Activated naive CD8-positive, alpha-beta T cell treated with anti-CD3 and anti-CD28 coated beads, Interleukin-2, amount 50 U/mL, for 16 hours (primary cell): ENCODE measurements at places on chromosomes 5 and 9.

DNA sequence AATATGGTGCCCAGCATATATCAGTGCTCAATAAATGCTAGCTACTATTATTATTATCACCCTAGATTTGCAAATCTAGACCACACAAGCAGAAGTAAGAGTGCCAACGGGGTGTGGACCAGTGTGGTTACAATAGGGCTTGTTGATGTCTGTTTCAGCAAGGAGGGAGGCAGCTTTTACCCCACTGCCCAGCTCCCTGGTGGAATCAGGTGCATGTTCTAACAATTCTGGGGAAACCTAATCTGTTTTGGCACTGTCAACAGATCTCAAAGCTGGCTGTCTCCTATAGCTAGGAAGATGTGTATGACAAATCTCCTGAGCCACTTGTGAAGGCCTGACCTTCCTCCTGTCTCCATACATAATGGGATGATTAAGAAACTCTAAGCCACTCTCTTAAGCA, 5.7 kb downstream of the TGFBI start:
- DNase-seq, result no peak

- no peak for DNase-seq
Observed at GRCh38 chr9:34986540-34987047, 3.0 kb upstream of the DNAJB5 start.

DNA sequence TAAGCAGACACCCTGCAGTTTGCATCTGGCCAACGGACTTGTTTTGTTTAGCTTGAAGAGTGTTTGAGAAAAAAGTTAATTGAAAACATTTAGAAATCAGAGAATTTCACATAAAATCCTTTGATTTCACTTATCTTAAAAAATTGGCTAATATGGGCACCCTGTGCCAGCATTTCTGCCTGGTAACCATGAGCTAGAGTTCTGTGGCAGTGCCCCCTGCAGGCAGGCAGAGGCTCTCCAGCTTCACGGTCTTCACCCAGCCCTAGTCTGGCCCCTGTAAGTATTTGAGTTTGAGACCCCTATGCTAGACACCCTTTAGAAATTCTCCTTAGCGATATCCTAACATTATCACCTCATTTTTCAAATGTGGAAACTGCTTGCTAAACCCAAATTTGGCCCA, 18.8 kb upstream of the FANCC start:
- DNase-seq, result no peak

GRCh38 chr5:169563369-169563768, 20.2 kb upstream of the SPDL1 start:
- DNase-seq, result no peak

DNA sequence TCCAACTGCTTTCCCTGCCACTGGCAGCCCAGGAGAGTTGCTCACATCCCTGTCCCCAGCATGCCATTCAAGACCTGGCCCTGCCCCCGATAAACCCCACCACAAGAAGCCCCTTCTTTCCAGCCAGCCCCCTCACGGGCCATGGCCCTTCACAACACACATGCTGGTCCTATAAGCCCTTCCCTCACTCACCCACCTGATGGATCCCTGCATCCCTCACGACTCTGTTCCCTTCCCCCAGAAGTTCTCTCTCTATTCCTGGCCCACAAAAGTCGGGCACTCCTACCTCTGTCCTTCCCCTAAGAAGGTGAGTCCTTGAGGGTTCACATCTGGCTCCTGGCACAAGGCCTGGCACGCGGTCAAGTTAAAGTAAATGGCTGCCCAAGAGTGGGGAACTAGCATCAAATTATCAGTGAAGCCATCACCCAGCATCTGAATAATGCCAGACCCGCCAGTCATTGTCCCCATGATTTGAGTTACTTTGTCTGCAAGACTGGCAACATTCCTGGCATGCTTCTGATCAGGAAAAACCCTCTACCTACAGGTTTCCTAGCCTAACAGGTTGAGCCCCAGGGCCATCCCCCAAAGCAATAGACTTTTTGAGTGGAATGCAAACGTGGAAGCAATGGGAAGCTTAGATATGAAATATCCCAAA, 65.9 kb downstream of the CRB2 start:
- no peak for DNase-seq

DNA sequence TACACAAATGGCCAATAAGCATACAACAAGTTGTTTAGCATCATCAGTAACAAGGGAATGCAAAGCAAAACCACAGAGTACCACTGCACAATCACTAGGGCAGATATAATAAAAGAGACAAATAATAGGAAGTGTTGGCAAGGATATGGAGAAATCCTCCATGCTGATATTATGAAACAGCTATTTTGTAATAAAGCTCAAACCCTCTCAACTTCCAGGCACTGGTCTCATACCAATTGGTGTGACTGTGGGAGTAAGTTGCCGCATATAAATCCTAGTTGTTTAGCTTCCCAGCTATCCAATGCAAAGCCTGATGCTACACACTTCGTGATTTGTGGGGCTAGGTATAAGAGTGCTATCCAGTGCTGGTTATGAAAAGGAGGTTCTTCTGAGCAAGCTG, 88.6 kb downstream of the SMIM23 start:
- DNase-seq, result no peak

DNA sequence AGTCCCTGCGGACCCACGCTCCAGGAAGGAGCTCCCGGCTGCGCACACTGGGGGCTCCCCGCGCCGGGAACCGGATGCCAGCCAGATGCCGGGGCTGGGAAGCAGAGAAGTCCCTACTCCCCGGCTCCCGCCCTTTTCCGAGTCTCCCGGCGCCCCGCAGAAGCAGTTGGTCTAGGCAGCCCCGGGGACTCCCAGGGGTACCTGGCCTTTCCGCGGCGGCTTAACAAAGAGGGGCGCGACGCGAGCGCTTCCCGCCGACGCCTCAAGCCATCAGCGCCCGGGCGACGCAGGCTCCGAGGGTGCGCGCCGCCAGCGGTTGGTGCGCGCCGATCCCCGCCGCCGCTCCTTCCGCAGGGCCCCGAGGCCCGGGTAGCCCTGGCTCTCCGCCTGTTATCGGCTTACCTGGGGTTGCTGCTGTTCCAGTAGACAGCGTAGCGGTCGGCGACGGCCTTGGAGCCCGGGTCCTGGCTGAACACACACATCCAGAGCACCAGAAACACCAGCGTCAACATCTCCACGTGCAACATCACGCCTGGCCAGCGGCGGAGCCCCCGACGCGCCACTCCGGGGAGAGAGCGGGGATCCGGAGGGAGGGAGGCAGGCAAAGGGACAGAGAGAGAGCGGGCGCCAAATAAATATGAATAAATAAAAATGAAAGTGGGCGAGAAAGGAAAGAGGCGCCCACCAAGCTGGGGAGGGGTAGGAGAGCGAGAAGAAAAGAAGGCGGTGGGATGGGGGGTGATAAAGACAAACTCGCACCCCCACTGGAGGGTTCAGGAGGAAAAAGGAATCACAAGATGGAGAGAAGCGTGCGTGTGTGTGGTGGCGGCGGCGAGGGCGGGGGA, 428 bp downstream of the EFNA5 start:
- no peak for DNase-seq

- DNase-seq, result no peak
Observed at GRCh38 chr5:139882316-139882715, 86.7 kb downstream of the PSD2 start.

DNA sequence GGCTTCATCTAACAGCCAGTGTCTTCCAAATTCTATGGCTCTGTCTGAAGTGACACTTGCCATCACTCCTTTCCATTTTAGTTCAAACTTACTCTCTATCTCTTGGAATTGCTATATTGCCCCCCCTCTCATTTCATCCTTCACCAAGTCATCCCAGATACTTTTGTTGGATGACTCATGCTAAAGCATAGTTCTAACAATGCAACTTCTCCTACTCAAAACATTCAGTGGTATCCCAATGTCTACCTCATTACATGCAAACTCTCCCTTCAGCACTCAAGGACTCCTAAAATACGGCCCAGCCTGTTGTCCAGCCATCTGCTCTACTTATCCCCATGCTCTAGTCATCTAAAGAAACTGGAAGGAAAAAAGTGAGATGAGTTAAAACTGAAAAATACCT, 171.6 kb downstream of the RASEF start:
- no peak for DNase-seq

DNA sequence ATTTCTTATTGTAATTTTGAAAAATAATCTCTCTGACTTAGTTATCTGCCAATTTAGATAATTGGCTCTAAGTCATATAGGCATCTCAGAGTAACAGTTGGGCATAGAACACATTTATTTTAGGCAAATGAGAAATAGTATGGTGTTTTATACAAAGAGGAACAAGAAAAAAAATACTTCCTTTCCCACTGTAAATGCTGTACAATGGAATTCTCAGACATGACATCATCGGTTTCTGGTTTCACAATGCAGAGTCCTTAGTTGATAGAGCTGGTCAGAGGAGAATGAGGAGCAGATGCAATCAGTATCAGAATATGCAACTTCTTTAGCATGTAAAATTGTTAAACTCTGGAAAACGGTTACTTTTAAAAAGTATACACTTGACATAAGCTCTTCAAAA, 49.4 kb downstream of the PLK2 start:
- DNase-seq, result no peak

DNA sequence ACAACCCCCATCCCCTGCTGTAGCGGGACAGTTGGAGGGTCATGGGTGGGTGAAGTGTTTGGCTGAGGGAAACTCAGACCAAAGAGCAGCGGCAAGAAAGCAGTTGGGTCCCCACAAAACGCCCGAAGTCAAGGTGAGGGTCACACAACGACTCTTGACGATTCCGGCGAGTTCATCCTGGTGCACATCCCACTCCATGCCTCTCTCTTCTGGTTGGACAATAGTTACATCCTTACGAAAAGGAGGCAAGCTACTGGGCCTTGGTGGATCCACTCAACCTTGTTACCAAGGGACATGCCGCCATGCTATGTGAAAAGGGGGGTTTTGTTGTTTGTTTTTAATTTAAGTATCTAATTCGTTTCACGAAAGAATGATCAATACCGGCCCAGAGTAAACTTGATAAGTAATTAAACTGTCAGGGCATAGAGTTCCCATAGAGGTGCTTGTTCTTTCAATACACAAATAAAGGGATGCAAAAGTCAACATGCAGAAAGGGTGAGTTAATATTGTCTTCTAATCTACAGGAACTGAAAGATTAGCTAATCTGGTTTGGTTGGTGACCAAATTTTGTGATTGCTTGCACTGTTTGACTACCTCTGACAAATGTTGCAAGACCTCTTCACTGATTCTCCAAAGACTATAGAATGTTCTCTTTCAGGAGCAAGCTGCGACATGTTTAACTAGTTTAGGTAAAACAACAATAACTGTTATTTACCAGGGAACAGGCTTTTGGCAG, 732 bp upstream of the SMIM15 start:
- DNase-seq, result no peak

- DNase-seq, result no peak
Observed at GRCh38 chr5:133995341-133995740, 9.4 kb downstream of the VDAC1 start.

GRCh38 chr5:91103353-91104061, 279.6 kb downstream of the ARRDC3 start:
- DNase-seq, result no peak

DNA sequence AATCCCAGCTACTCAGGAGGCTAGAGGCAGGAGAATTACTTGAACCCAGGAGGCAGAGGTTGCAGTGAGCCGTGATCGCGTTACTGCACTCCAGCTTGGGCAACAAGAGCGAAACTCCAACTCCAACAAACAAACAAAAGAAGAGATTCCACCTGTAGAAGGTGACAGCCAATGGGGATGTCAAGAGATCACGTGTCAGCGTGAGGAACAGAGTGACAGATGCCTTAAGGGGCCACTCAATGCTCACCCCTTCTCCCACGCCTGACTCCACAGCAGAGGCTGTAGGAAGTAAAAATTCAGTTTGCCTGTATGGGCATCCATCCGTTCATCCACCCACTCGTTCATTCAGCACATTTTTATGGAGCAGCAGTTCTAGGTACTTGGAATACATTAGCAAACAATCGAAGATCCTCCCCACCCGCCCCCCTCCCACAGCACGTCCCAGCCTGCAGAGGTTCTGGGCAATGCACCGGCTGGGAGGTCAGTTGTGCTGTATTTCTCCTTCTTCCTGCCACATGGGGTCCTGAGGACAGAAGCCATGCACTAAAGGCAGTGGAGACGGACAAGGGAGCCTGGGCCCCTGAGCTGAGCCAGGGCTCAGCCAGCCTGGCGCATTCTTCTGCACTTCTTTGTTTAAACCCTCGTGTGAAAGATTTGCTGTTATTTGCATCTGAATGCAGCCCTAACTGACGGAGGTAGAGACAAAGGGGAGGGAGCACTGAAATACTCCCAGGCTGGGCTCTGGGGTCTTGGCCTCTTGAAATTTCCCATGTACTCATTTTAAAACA, 11.3 kb upstream of the RNF130 start:
- DNase-seq, result no peak

DNA sequence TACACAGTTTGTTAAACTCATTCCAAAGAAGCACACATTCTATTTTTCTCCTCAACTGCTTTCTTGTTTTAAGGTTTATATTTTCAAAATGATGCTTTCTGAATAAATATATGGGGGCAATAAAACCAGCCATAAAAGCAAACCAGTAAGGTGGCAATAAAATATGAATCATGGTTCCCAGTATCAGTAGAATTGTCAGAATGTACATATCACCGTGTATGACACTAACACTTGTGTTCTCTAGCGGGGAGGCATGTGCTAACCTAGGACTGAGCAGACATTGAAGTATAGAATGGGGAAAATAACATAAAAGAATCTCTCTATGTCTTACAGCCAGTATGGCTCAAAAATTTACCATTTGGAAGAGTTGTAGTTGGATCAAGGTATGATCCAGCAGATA, 329.9 kb upstream of the ISL1 start:
- no peak for DNase-seq

GRCh38 chr5:97009212-97009898, 73.5 kb downstream of the LNPEP start:
- DNase-seq, result no peak

DNA sequence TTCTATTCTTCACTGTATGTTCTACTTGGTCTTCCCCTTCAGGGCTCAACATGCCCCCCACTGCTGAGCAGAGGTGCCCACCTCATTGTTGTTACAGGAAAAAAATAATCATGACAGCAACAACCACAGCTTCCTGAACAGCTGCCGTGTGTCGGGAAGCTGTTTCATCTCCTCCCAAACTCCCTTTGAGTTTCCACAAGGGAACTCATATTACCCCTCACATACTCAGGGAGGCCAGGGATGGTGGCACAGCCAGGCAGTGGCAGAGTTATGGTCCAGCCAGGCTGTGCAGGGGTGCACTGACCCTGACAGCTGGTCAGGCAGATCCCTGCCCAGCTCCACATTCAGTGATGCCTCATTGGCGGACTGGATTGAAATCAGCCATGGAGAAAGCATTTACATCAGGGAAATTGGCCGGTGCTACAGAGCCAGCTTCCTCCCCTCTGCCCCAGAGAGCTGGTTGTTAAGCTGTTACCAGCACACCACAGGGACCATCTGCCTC, 37.3 kb downstream of the SARDH start:
- no peak for DNase-seq

DNA sequence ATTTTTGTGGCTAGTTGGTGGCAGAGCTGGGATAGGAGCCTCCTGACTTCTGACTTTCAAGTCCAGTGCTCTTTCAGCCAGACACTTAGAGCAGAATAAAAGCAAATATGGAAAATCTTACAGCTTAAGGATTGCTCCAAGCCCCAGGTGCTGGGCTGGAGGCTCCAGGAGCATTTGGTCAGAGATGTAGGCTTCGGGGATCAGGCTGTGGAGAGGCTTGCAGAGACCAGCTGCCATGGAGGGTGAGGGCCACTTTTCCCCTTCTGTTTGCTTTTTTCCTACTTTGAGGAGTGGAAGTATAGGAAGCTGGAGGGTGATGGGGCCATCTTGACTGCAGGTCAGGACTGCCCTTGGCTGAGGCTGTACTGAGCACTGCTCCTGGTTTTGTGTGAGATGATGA, 58.9 kb downstream of the RGS3 start:
- DNase-seq, result no peak
